Skin of body (tissue), 3 donors: ENCODE measurements at places on chromosomes 4 and X. TPM values are rescaled to one million over a fixed set of nuclear protein-coding genes. Genes with fewer than 3 reads are reported as not detected.

Gene MAMLD1
- total RNA-seq = 2.1 TPM

Gene FNIP2
- total RNA-seq = 35.8 TPM

- no peak for DNase-seq
Measured at GRCh38 chr4:153197301-153197700, 6.9 kb upstream of the TRIM2 start.

GRCh38 chr4:149825336-149825735, 9.7 kb upstream of the IQCM start:
- no peak for DNase-seq

- DNase-seq = no peak
Measured at GRCh38 chr4:145930592-145930991, 8.0 kb downstream of the ZNF827 start.

GRCh38 chr4:120281581-120281980, 214.9 kb upstream of the MAD2L1 start:
- DNase-seq = no peak

Gene IQCM
- not detected for total RNA-seq

DNA sequence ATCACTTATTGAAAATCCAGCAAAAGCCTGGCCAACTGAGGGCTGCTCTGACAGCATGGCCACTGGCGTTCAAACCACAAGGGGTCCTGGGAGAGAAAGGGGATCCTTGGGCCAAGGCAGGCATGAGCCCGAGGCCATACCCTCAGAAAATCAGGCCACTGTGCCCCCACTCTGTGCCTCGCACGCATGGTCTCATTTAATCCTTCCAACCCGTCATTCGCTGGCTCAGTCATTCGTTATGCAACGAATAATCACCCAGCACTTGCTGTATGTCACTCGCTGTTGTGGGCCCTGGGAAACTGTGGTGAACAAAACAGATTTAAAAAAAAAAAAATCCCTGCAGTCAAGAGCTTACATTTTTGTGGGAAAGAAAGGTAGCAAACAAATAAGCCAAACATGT, 112.7 kb downstream of the BCOR start:
- DNase-seq = no peak

DNA sequence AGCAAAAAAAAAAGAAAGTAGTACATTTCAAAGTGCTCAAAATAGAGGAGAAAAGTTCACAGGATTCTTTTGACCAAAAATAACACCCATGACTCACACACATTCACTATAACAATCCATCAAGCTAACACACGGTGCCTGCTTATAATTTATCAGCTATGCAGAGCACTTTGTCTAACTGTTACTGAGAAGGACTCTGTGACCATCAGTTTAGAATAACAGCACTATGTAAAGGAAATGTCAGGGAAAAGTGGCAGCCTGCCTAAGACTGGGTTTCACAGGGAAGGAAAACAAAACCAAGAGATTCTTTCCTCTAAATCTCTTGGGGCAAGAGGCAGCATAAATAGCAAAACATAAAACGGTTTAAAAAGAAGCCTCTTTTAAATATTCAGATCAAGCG, 54.8 kb downstream of the CCDC149 start:
- DNase-seq = peak; percentile 31

Gene MEPE
- total RNA-seq = not detected

DNA sequence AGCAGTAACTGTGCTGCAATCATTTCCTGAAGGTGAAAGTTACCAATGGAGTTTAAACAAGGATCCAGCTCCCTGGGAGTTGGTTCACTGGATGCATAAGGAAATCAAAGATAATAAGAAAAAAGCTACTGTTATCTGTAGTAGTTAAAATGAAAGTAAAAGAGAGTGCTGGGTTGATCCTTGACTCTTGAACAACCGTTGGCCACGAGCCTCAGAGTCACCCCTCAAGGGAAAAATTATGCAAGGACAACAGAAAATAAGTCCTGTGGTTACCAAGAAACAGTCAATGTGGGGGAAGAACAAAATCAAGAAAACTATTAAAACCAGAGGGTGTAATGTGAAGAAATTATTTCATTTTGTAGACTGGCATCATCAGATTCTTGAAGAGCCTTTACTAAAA, 49.7 kb upstream of the DDIT4L start:
- no peak for DNase-seq

- no peak for DNase-seq
Measured at GRCh38 chrX:36083256-36083655, 163.7 kb downstream of the CFAP47 start.

DNA sequence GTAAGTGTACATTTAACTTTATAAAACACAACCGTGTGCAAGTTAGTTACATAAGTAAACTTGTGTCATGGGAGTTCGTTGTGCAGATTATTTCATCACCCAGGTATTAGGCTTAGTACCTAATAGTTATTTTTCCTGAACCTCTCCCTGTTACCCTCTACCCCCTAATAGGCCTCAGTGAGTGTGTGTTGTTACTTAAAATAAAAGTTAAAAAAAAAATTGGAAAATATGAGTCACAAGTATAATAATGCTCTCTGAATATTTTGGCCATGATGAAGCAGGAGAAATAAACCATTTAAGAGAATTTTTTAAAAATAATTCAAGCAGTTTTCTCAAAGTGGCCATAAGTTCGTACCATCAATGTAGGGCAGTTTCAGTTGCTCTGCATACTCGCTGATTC, 105.1 kb upstream of the GRID2 start:
- DNase-seq = no peak

- DNase-seq = no peak
Measured at GRCh38 chrX:132442691-132443090, 46.1 kb downstream of the MBNL3 start.

Gene OPRPN
- total RNA-seq = not detected

- DNase-seq = no peak
Measured at GRCh38 chrX:87728024-87728423, 210.4 kb downstream of the KLHL4 start.

DNA sequence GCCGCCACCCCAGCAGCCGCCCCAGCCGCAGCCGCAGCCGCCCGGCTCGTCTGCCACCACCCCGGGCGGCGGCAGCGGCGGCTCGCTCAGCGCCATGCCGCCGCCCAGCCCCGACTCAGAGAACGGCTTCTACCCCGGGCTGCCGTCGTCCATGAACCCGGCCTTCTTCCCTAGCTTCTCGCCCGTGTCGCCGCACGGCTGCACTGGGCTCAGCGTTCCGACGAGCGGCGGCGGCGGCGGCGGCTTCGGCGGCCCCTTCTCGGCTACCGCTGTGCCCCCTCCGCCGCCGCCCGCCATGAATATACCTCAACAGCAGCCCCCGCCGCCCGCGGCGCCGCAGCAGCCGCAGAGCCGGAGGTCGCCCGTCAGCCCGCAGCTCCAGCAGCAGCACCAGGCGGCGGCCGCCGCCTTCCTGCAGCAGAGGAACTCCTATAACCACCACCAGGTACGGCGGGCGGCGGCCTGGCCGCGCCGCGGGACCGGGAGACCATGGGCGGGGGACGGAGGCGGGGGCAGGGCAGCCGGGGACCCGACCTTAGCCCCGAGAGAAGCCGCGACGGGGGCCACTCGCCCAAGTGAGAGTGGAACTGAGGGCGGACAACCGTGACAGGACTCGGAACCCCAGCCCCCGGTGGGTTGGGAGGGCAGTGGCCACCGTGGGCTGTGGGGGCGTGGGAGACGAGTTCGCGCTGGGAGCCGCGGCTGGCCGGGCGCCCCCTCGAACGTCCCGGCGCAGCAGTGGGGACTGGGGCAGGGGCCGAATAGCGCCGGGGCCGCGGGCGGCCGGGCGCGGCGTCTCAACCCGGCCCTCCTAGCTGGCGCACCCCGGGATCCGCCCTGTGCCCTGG, 1.8 kb downstream of the CPEB2 start:
- no peak for DNase-seq

DNA sequence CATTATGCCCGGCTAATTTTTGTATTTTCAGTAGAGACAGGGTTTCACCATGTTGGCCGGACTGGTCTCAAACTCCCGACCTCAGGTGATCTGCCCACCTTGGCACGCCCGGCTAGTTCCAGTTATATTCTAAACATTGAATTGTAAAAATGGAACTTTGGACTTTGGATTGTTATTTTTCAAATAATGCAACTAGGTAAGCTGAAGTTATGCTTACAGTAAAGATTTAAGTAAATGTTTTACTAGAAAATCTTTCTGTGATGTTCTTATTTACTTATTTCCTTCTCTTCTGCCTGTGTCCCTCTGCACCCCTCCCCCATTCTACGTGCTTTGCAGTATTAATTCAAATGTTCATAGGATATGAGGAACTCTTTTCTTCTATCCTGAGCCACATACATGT, 26.1 kb downstream of the GK start:
- DNase-seq = no peak

Gene MAGEA3
- total RNA-seq = not detected

Gene HTR2C
- not detected for total RNA-seq

Gene ADGRG2
- total RNA-seq = 2.4 TPM

DNA sequence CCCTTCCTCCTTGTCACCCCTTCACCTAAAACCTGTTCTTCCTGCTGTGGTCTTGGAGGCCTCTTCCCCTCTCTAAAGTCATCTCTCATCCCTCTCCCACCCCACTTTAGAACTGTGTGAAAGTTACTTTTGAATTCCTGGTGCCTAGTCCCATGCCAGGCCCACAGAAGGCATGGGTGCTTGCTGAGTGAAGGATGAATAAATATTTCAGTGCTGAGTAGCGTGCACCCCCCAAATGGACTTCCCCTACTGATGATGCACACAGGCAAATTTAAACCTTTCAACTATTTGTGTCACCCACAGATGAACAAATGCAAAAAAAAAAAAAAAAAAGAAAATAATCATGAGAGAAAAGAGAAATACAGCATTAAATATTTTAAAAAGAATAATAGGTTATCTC, 19.8 kb downstream of the PSMD10 start:
- DNase-seq = no peak

DNA sequence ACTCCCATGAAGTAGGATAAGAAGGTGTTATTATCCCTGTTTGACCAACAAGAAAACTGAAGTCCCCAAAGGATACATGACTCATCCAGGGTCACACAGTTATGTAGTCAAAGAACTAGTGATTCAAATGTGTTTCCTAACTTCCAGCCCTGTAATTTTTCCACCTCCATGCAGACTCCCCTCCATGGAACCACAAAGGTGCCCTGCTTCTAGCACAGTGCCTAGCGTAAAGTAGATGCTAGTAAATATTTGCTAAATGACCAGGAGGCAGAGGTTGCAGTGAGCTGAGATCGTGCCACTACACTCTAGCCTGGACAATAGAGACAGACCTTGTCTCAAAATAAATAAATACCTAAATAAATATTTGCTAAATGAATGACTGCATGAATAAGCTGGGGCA, 55.8 kb downstream of the FRMPD3 start:
- DNase-seq = no peak

DNA sequence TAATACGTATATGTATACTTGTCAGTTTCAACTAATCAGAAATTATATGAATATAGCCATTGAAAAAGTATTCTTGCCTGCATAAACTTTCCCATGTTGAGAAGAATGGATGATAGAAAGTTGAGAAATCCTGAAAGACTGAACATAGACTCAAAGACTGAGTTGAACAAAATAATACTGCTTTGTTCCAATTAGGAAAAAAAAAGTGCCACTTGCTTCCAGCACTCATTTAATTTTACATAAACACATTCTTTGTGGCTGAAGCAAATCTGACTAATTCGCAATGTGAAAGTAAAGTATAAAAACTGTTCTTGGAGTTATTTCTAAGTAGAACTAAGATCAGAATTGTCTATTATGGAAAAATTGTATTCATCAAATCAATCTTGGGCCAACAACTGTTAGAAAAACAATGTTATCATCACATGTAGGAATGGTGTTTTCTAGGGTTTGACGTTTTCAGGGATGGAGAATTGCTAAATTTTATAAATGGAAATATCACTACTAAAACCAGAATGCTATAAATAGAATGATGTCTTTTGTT, 2334.6 kb downstream of the PCDH7 start:
- DNase-seq = peak; percentile 55

GRCh38 chr4:15809058-15809457, 30.9 kb downstream of the CD38 start:
- DNase-seq = no peak

GRCh38 chrX:27815209-27815608, 7.4 kb downstream of the MAGEB10 start:
- DNase-seq = no peak

DNA sequence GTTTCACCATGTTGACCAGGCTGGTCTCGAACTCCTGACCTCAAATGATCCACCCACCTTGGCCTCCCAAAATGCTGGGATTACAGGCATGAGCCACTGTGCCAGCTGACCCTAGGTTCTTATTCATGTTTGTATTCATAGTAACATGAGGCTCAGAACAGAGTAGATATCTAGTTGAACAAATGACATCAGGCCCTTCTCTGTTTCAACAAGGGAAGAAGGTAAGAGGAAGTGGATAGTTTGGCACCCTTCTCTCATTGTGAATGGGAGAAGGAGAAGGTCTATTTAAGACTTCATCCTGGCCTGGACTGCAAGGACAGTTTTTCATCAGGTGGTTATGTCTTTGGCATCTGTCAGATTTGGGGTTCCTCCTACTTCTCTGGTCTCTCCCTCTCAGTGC, 13.8 kb downstream of the GJB1 start:
- no peak for DNase-seq

DNA sequence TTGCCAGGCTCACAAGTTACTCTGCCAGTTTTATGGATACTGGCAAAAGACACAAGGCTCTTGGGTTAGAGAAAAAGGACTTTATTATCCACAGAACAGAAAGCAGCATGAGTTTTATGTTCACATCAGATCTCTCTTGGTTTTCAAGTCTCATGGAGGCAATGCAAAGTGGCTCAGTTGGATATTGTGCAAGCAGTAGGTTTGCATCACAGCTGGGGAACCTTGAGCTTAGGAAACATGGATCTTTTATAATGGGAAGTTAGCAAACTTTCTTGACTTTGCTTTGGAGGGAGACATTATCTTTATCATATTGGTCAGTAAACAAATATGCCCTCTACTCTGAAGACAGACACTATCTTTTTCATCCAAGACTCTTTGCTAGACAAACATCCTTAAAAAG, 109.2 kb upstream of the GRPR start:
- no peak for DNase-seq

Gene RAB41
- not detected for total RNA-seq

- no peak for DNase-seq
Measured at GRCh38 chrX:9326369-9326768, 138.5 kb upstream of the TBL1X start.

- DNase-seq = no peak
Measured at GRCh38 chr4:95705323-95705722, 134.6 kb upstream of the PDHA2 start.

Gene TMEM156
- total RNA-seq = 0.20 TPM
